Activated gamma-delta T cell treated with Interleukin-2 at 50 U/mL for 16 hours (primary cell): ENCODE measurements at places on chromosomes 5 and 9.

DNA sequence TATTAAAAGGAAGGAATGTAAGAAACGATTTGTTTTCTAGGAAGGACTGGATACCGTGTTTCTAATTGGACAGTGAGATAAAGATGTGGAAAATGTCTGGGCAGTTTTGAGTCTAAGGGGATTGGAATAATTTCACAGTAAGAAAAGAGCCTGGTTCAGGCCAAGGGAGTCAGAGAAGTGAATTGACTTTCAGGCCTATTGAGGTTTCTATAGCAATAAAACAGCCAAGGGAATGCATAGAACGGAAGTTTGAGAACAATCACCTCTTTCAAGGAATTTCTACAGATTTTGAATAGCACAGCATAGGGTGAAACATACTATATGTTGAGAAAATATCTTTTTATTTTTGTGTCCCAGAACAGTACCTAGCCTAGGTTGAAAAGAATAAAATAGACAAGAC is 271.6 kb upstream of the TRPM3 start:
- DNase-seq = no peak

DNA sequence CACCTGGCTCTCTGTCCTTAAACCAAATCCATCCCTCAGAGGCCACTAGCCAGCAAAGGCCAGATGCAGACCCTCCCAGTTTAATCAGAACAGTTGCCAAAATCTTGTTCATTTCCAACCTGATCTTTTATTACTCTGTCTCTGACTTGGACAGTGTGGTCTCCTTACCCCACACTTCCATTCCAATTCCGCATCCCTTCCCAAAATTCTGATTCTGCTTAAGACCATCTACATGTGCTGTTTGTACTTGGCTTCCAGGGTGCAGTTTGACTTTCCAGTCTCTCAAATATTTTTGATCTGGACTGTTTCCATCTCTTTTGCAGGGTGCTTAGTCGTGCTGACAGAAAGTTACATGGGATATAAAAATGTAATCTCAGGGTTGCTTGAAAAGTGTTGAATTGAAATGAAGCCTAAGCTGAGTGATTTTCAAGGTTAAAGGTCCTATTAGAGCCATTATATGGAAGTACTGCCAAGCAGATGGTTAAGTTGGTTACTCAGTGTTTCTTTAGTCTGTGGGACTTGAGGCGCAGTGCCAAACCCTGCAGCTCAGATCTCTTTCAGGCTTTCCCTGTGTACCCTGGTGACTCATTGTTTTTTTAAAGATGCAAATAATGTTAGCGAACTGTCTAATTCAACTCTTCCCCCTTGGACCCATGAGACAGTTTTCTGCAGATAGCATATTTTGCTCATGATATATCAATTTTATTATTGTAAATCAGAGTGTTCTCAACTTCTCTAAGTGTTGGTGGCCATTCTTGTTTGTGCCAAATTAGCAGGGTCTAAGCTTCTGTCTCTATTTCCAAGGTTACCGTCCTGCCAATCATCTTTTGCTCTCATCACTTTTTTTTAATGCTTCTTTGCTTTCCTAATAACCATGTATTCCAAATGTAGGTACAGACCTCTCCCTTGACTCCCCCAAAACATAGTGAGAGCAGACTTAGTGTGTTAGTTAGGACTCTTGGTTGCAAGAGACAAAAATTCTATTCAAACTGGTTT is 18.2 kb upstream of the DCP2 start:
- DNase-seq = no peak

- DNase-seq = no peak
Measured at GRCh38 chr5:42579320-42579719, 156.1 kb downstream of the GHR start.

DNA sequence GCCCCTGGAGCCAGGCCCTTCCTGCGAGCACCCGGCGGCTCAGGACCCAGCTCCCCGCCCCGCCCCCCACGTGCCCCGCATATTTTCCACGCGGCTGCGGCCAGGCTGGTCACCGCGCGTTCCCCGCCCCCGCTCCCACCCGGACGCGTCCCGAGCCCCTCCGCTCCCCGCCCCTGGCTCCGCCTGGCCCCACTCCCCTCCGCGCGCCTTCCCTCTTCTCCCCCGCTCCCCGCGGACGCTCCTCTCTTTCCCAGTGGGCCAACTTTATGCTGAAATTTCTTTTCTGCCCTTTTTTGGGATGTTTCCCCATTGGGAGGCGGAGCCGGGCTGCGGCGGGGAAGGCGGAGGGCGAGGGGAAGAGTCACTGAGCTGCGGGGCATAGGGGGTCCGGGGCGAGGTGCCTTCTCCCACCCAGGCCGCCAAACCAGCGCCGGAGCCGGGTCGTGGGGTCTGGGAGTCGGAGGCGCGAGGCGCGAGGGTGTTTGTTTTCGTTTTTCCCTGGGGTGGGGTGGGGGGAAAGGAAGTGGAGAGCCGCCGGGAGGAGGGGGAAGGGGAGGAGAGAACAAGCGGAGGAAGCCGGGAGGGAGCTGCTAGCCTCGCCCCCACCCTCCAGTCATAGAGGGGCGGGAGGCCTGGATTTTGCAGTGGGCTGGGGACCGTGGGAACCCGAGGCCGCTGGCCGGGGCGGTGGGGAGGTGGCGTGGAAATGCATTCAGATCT is 1.0 kb upstream of the TPM2 start:
- peak; percentile 12 for DNase-seq

- no peak for DNase-seq
Measured at GRCh38 chr5:109759306-109759705, 69.6 kb downstream of the MAN2A1 start.

DNA sequence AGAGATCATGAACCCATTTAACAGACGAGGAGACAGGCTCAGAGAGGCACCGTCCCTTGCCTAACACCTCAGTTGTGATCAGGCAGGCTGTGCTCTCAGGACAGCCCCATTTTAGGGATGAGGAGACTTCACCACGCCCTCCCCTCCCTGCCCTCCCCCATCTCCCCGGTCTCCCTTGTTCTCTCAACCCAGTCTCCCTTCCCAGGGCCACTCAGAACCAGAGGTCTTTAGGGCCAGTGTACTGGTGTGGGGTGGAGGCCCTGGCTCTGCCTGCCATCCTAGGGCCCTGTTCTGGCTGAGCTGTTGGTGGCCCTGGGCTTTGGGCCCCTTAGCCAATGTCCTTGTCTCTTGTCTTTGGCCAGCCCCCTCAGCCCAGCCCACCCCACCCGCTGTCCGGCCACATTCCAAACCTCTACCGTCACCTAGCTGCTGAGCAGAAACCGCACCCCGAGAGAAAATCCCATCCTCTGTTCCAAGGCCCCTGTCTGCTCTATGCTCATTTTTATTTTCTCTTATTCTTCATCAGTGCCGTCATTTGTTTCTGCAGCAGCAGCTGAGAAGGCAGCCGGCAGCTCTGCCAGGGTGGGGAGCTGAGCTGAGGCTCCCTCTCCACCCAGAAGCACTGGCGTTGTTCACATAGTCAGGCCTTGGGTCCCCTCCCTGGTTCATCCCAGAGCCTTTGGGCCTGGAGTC is 33.9 kb downstream of the OLFML2A start:
- no peak for DNase-seq

GRCh38 chr9:115202960-115203751 is 85.2 kb upstream of the TNC start:
- DNase-seq = no peak

DNA sequence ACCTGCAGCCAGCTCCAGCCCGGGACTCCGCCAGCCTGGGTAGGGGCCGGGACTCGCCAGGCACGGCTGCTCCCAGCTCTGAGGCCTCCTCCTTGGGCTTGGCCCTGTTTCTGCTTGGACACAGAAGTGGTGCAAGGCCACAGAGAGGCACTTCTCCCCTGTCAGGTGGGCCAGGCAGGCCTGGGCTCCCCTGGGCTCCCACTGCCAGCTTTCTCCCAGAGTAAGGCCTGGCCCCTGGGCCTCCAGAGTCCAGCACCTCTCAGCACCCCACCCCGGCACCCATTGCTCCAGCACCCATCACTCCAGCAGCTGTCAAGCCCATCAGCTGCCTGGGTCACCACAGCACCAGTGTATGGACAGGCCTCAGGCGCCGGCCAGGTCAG is 71.1 kb upstream of the LRRTM2 start:
- no peak for DNase-seq

- no peak for DNase-seq
Measured at GRCh38 chr5:110038297-110038997, 348.7 kb downstream of the MAN2A1 start.

DNA sequence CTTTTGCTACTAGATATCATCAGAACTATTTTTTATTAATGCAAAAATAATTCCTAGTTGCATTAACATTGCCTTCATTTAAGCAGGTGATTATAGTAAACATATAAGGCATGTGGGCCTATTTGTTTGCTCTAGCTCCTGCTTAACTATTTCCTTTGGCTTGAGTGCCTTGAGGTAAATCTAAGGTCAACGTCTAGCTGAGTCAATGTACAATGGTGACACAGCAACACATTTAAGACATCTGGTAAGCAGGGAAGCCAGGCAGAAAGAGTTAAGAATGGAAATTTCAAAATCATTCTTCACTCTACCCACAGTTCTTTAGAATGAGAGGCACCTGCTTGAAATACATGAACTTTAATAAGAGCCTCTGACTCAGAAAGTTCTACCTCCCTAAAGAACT is 111.9 kb upstream of the FST start:
- no peak for DNase-seq

DNA sequence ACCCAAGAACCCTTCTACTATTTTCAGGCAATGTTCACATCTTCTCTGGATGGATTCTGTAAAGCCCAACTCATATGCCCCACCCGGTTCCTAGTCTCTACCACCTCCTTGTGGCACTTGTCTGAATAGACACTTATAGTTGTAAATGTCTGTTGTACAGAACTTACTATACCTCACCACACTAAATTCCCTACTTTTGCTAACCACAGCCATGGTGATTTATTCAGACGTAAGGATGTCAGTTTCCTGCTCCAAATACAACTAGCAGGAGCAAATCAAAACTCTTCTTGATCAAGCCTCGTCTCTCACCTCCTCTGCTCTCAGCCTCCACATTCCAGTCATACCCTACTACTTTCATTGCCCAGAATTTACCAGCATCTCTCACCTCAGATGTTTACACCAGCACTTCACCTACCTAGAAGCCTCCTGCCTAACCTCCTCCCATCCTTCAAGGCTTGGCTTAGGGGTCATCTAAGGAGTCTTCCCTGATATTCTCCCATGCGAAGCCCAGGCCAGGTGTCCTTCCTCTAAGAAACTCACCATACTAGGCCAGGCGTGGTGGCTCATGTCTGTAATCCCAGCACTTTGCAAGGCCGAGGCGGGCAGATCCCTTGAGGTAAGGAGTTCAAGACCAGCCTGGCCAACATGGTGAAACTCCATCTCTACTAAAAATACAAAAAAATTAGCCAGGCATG is 75.5 kb downstream of the MAPKAP1 start:
- no peak for DNase-seq

DNA sequence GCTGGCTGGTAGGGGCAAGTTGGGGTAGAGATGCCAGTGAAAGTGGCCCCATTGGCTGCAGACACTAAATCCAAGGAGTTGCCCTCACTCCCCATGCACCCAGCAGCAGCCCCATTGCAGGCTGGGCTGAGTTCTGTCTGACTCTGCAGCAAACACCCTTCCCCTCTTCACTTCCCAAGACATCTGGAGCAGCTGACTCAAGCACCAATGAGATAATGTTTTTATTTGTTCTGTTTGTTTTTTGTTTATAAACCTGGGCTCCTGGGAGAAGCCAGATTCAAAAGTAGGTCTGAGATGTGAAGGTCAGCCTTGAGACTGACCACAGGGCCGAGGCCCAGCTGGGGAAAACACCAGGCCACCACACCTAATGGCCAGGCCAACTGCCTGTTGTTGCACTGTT is 545.9 kb upstream of the KLF4 start:
- DNase-seq = no peak

DNA sequence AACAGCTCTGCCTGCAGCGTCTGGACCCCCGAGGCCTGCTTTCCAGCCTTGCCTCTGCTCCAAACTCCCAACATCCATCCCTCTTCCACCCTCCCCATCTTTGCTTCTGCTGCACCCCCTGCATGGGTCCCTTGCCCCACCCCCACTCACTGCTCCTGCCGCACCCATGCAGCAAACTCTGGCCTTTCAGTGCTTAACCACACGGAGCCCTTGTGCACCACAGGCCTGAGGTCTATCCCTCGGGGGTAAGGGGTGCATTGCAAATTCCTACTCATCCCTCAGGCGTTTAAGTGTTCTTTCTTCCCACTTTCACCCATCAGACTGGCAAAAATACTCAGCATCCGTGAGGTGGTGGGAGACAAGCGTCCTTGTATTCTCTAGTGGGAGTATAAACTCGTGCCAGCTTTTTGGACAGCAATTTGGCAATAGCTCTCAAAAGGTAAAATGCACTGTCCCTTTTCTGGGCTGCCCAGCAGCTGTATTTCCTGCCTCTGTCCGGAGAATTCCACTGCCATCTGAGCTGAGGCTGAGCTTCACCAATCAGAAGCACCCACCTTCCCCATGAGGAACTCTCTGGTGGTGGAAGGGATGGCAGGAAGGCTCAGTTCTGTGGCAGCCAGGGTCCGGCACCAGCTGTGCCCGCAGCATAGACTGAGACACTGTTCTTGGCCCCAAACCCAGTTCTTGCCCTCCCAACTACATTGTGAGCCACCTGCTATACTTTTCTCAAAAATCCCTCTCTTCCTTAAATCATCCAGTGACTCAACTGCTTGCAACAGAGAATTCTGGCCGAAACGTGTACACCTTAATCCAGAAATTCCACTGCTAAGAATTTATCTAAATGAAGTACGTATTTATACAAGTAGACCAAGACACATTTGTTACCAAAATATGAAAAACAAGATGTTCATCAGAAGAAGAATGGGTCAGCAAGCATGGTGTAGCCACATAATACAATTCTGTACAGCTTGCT is 15.0 kb downstream of the PSMB7 start:
- DNase-seq = no peak

- peak; percentile 12 for DNase-seq
Measured at GRCh38 chr9:120713257-120714087, 798 bp downstream of the MEGF9 start.

DNA sequence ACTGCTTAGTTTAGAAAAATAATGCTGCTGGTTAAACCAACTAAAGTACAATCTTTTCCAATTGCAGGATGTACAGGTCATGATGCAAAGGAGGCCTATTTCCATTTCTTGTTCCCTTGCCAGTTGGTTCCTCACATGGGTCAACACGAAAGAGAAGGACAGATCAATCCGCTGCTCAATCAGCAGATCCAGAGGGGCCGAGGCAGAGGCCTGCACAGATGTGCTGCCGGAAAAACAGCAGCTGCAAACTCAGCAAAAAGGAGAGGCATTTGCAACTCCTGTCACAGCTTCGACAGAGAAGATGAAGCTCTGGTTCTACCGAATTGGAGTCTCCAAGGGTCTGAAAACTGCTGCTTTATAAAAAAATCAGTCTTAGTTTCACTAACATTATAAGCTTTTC is 69.8 kb downstream of the NIPSNAP3B start:
- DNase-seq = no peak

- DNase-seq = no peak
Measured at GRCh38 chr9:27870404-27870803, 297.1 kb upstream of the C9orf72 start.

DNA sequence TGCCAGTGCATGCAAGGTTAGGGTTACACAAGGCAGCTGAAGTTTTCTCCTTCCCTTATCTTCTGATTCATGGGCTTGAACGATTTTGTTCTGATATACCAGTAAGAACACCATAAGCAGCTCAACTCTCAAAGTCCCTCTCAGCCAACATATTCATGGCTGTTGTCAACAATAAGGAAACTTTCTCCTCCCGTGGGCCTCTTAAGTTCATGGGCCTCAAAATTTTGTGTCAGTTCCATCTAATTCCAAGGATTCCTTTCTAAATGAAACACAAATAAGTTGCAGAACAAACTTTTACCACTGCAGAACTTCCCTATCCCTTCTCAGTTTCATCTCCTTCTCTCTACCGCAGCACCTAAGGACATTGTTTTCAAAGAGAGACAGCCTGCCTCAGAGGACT is 23.6 kb upstream of the CAST start:
- DNase-seq = no peak

GRCh38 chr5:61280761-61281427 is 51.2 kb upstream of the ZSWIM6 start:
- DNase-seq = no peak

GRCh38 chr5:42035526-42035925 is 110.4 kb downstream of the FBXO4 start:
- no peak for DNase-seq
